ENCODE measurements at places on chromosomes 1 and 21. TPM values are rescaled to one million over a fixed set of nuclear protein-coding genes. Genes with fewer than 3 reads are reported as not detected.

The SPSB1 gene
- 34.4 TPM for total RNA-seq

The GJA4 gene
- total RNA-seq: 8.9 TPM

The RORC gene
- total RNA-seq: 24.9 TPM

GRCh38 chr1:25805863-25806225 is 5.9 kb downstream of the SELENON start:
- DNase-seq: no peak

GRCh38 chr21:34243562-34243961 is 120.2 kb upstream of the KCNE2 start:
- no peak for DNase-seq

DNA sequence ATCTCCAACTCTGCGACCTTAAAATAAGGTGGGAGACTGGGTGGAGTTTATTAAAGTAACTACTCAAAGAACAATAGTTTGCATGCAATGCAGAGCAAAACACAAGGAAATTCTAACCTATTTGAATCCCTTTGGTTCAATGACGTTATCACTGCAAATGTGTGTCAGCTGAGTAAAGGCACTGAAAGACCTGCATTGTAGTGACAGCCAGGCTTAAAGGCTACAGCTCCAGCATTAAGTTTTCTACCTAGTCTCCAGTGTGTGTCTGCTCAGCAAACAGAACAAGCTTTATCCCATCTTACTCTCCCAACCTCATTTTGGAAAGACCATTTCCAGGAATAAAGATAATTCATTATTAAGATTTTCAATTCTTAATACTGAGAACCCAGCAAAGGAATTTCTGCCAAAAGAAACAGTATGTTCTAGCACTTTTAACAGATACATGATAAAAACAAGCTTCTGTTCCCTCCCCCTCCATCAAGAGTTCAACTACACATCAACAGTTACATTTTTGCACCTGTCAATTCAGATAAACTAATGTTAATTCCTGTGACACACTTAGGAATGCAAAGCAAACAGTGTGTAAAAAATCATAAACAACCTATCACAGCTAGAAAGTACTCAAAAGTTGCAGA is 14.2 kb downstream of the PTP4A2 start:
- DNase-seq: no peak

GRCh38 chr21:32712043-32712442 is 15.8 kb downstream of the SYNJ1 start:
- no peak for DNase-seq

- no peak for DNase-seq
Observed at GRCh38 chr21:36522219-36522808, 42.4 kb upstream of the CLDN14 start.

- DNase-seq: no peak
Observed at GRCh38 chr1:244237445-244237844, 186.4 kb downstream of the ZBTB18 start.

GRCh38 chr1:167473761-167474160 is 44.6 kb downstream of the CD247 start:
- no peak for DNase-seq

DNA sequence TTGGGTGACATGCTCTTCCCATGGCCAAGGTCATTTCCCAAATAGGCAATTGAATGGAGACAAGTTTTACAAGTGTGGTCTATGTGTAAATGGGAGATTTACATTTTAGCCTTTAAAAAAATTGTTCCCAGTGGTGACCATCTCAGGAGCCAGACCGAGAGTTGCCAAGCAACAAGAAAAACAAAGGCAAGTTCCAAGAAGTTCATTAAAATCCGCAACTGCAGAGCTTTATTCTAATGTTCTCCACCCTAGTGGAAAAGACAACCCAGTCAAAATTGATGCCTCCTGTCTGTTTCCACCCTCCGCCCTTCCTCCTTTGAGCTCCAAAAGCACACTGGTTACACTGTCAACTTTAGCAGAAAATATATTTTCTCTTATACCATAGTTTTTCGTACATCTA is 33.2 kb upstream of the CD55 start:
- DNase-seq: no peak

- no peak for DNase-seq
Observed at GRCh38 chr1:245409341-245410195, 254.8 kb downstream of the KIF26B start.

- DNase-seq: no peak
Observed at GRCh38 chr1:232170909-232171308, 459.0 kb downstream of the SIPA1L2 start.

DNA sequence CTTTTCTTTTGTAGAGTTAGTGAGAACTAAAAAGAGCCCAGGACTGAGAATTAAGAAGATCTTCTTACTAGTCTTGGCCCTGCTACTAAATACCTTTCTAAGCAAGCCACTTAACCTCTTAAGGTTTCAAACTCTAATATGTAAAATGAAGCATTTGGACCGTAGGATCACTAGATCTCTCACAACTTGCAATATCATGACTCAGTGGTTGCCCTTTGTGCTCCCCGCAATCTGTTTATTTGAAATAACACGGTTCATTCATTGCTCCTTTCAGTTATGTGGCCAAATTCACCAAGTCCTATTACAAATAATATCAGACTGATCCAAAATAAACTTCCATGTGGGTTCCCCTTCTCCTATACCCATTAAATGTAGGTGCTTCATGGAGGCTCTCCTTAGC is 10.8 kb downstream of the PALMD start:
- DNase-seq: no peak

GRCh38 chr1:86137436-86137835 is 19.1 kb downstream of the COL24A1 start:
- no peak for DNase-seq

DNA sequence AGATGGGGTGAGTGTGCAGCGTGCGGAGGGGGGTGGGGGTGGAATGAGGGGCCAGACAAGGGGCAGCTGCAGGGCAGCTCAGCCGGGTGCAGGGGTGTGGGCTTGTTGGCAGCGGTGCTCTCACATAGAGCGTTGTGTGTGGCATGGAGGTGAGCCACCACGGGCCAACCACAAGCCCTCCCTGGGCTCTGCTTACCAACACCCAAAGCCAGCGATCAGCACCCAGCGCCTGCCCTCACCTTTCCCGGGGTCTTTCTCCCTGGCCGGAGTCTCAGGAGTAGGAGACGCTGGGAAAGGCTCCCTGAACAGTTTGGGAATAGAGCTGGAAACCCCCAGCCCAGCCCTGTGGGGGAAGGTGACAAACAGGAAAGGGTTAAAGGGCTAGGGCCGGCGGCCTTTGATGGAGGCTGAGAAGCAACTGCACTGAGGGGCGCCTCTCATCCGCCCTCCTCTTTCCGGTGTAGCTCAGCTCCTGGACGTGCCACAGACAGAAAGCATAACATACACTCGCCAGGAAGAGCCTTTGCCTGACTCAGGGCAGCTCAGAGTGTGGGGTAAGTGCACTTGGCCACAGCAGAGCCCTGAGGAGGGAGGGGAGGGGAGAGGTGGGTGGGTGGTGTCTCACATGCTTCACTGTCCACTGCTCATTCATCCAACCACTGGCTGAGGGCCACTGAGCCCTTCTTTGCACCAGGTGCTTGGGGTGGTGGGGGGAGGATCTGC is 577 bp downstream of the IKBKE start:
- no peak for DNase-seq

DNA sequence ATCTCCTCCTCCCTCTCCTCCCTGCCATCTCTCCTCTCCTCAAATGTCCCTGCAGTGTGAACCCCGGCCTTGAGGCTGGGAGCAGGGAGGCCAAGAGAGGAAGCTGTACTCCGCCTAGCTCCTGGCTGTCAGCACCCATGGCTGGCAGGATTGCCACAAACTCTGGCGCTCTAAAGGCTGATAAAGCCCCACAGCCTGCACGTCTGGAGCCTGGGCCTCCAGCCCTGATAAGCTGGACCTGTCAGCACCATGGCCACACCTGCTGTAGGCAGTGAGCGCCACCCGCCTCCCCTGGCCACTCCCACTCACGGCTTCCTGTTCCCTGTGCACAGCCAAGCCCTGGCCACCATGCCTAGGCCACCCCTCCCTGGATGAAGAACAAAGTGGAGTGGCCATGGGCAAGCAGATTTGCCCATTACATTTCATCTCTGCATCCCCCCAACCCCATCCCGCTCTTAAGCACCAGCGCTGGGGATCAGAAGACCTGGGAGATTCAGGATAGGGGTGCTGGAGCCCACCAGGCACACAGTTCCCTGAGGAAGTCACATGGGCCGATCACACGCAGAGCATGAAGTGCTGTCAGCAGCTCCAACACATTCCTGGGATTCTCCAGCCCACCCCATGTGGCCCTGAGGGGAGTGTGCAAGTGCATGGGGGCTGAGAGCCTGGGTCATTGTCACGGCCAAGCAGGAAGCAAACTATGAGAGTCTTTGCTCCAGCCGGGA is 24.2 kb upstream of the NPPB start:
- DNase-seq: no peak

Measured in breast epithelium (tissue), 4 donors.